ENCODE measurements at places on chromosomes 13 and 19. TPM values are rescaled to one million over a fixed set of nuclear protein-coding genes. Genes with fewer than 3 reads are reported as not detected.

DNA sequence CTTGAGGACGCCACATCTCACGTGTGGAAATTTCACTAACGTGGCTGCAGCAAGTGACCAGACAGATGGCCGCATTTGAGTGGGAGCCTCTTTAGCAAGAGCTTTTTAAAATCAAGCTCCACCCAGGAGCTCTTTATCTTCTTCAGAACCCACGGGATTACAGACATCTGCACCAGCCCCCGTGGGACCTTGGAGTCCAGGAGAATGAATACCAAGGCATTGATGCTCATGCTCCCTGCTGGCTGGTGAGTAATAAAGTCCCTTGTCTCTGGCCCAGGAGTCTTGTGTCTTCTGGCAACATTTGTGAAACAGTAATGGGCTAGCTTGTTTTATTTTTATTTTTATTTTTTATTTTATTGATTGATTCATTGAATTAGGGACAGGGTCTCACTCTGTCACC, 64.4 kb downstream of the TRPM4 start:
- DNase-seq, result no peak

Gene WDR62
- total RNA-seq, result 3.9 TPM

Gene RUBCNL
- 1.5 TPM for total RNA-seq

DNA sequence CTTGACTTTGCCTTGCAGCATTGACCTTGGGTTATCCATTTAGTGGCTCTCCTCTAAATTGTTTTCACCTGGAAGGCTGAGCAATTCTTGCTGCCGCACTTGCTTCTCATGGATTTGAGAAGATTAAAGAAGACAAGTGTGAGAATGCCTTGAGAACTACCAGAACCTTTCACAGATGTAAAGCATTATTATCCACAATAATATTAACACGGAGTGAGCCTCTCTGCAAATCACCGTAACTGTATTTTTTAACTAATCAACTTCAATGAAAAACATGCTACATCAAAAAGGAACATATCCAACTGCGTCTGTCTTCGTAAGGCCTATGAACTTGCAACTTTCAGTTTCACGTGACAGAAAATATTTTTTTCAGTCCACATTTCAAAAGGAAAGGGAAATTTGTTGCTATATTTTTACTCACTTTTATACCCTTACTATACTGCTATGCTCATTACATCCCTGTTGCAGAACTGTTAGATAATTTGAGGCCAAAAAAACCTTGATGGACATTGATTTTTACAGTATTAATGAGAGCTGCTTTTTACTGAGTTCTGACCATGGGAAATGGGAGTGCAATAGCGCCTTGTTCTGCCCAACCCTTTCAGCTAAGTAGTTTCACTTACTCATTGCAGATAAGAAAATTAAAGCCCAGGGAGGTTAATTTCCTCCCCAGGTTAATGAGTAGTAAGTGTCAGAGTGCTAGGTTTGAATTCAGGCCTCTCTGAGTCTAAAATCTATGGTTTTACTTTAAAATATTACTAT, 93.8 kb upstream of the RAP2A start:
- DNase-seq, result no peak

DNA sequence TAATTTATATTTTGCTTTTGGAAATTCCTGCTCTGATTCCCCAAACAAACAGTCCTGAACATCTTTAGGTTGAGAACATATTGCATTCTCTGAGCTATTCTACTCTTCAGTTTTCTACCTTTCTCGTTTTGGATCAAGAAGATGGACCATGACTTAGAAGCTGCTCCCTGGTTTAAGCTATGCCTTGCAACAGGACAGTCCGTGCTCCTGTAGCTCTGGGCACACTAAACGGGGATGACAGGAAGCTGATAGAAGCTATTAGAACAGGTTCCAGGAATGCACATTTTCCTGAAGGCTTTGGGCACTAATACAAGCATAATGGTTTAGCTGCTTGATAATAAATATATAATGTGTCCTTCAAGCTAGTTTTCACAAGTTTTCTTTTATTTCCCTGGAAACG, 385.2 kb downstream of the HS6ST3 start:
- peak; percentile 9 for DNase-seq

- DNase-seq, result peak; percentile 22
Measured at GRCh38 chr19:45117167-45117594, 24.2 kb downstream of the PPP1R37 start.

Gene GARIN5A
- total RNA-seq, result 7.7 TPM

Gene CRYL1
- 41.6 TPM for total RNA-seq

DNA sequence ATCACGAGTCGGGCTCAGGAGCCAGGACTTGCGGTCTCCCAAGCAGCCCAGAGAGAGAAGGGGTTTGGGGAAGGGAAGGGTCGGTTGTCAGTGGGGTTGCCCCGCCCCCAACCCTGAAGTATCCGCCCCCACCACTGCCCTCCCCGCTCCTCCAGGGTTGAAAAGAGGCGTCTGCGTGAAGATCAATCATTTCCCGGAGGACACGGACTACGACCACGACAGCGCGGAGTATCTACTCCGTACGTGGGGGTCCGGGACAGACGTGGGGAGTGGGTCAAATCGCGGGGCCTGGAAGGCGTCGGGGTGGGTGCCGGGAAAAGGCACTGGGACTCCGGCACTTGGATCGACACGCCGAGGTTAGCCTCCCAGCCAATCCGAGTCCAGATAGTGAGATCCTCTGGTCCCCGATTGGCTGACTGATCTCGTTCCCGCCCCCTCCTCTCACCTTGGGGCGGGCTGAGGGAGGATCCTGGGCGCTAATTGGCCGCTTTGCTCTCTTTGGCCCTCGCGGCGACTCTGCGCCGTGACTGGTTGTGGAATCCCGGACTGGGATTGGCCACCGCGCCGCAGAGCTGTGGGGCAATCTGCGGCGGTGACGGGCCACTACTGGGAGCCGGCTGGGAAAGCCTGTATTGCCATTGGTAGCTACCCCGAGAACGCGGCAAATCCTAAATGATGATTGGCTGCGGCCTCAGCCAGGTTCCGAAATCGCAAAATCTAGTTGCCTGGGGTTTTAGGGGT, 13.3 kb upstream of the CACNG6 start:
- peak; percentile 97 for DNase-seq

Gene ZNF610
- total RNA-seq, result 11.5 TPM

Gene ZNF616
- total RNA-seq, result 9.1 TPM

Gene CLEC4G
- total RNA-seq, result not detected

Measured in cardiac muscle cell (in vitro differentiated cells and primary cell).